ENCODE measurements at places on chromosomes 6 and 20. TPM values are rescaled to one million over a fixed set of nuclear protein-coding genes. Genes with fewer than 3 reads are reported as not detected.

Gene EMILIN3
- total RNA-seq = not detected

Gene SLC13A3
- 0.63 TPM for total RNA-seq

Gene TREM2
- not detected for total RNA-seq

GRCh38 chr6:24719125-24719971 lies at the start of gene C6orf62:
C6orf62 (minus strand) TSS chr6:24719154; CDS start chr6:24718668, 486 bp downstream.
- DNase-seq = peak; percentile 55

GRCh38 chr6:121830736-121831135 lies 395.3 kb downstream of the GJA1 start:
- DNase-seq = no peak

GRCh38 chr6:16079354-16079753 lies 49.5 kb upstream of the MYLIP start:
- DNase-seq = no peak

DNA sequence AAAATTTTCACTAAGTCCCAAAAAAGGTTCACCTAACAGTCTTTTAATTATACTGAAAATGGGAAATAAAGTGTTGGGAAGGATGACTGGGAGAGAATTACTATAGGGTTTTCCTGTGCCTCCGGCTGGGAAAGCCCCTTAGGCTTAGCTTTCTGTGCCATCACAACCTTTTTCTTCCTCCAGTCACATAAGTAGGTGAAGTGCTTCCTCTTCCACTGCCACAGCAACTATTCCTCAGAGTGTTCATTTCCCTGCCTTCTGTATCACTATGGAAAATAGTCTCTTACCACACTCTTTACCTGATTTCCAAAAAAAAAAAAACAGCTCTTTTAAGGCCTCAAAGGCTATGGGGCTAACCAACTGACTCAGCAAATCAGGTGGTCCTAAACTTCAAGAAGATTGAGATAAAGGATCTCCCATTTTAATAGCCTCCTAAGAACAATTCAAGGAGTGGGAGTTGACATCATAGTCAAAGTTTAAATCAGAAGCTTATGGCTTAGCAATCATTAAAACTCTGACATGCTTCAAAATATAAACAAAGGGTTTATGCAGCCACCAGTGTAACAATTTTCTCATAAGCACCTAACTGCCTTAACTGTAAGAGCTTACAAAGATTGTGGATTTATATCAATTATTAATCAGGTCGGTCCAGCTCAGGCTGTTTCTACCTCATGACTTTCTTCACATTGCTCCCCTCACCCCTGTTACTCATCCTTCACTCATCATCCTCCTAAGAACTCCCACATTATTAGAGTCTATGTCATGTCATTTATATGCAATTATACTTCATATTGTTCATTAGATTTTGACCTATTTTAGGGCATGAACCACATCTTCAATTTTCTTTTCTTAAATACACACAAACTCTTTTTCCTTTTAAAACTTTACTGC lies 95.3 kb downstream of the RNGTT start:
- no peak for DNase-seq

DNA sequence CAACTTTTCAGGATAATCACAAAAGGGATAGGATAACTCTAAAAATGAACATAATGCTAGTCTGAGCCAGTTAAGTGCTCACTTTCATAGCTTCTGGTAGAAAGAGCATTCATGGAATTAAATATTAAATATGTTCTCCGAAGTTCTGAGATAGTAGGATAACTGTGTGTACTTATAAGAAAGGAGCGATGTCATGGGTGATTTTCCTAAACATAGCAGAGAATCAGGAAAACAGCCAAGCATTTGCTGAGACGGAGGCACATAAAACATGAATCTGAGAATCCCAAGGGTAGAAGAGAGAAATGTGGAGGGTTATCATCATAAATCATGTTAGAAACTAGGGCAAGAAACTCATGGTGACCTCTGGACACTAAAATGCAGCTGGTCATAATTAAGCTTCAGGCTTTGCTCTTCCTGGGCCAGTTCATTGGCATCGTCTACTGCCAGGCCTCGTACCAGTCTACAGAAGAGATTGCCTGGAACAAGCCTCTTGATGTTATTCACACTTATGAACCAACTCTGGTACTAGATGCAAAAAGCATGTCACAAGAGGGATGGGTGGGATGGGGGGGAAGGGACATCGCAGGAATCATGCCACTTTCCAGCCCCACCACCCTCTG lies 436.6 kb downstream of the PRKN start:
- DNase-seq = no peak

DNA sequence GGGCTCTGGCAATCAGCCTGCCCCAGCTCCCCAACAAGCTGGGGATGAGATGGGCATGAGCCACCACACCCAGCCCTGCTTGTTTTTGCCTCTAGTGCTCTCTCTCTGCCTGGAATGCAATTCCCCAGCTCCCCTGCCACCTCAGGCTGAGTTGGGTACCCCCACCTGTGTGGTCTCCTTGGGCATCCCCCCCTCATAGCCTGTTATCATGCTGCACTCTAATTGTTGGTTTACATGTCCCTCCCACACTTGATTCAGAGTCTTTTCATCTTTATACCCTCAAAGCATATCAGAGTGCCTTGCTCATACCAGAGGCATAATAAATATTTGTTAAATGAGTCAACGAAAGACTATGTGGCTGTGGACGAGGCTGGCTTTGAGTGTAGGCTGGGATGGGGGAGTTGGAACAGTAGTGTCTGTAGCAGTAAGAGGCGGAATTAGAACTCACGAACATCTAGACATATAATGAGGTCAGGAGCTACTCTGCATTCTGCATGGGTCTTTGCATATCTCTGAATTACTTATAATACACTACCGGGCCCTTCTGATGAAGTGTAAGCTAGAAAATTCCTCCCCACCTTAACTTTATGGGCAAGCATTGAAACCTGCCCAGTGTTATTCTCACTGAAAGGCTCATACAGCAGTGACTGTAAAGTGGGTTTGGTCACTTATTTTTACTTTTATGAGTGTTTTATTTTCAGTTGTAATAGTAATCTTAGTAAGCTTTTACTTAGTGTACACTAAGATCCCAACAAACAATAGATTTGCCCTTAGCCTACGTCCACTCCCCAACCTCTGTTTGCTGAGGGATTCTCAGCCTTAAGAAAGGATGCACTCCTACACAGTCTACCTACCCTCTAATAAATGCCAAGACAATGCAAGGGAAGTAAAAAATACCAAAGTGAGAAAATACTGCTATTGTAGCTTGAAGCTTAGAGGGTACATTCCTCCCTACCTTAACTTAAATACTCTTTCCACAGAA lies 58.7 kb downstream of the EDN1 start:
- DNase-seq = no peak

DNA sequence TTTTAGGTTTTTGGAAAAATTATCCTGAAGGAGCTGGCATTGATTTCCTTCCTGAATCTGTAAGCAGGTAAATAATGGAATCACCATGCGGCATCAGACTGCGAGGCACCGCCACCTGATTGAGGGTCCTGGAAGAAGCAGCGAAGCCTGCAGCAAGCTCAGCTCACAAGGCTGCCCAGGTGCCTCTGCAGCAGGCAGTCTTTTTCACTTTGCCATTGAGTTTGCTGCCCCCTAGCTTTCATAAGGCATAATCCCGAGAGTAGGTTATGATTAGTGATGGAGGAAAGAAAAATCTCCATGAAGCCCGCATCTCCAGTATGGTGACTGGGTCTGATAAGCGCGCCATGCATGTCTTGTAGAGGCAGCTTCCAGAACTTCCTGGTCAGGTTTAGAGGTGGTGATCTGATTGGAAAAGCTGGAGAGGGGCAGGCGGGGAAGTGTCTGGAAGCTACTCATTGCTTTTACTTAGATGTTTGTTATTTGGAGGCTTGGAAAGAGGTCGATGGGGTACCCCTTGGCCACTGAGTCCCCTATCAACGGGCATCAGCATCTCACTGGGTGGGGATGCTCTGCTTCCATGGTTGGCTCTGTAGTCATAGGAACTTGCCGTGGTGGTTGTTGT lies 26.7 kb downstream of the IYD start:
- peak; percentile 65 for DNase-seq

DNA sequence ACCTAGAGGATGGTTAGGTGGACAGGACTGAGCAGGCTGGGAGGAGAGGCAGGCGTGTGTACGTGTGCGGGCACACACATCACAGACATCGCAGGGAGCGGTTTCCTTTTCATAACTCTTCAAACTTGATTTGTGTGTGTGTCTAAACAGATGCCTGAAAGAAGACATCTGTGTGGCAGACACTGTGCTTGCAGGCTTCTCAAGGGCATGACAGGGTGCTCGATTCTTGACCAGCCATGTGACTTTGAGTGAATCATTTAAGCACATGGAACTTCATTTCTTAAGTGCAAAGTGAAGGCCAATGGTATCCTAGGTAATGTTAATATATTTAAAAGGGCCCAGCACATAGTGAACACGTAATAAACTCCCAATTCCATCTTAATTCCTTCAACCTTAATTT lies 186.5 kb downstream of the SCP2D1 start:
- DNase-seq = no peak

GRCh38 chr20:37970856-37971245 lies 62.4 kb downstream of the TTI1 start:
- no peak for DNase-seq
